ENCODE measurements at places on chromosomes 11 and 22. TPM values are rescaled to one million over a fixed set of nuclear protein-coding genes. Genes with fewer than 3 reads are reported as not detected.

KDM4D gene
- 0.52 TPM for total RNA-seq

CD248 gene
- 10.0 TPM for total RNA-seq

PANX3 gene
- total RNA-seq: not detected

ANGPTL5 gene
- 0.23 TPM for total RNA-seq

APOA5 gene
- total RNA-seq: not detected

PHETA2 gene
- 15.4 TPM for total RNA-seq

AKIP1 gene
- total RNA-seq: 27.1 TPM

INPPL1 gene
- total RNA-seq: 146 TPM

SLC6A5 gene
- not detected for total RNA-seq

OR52E8 gene
- not detected for total RNA-seq

CARD18 gene
- total RNA-seq: not detected

ZNF214 gene
- total RNA-seq: 3.7 TPM

CNTN5 gene
- not detected for total RNA-seq

ABCC8 gene
- 4.7 TPM for total RNA-seq

CCDC87 gene
- 0.26 TPM for total RNA-seq

GDPD4 gene
- not detected for total RNA-seq

DNA sequence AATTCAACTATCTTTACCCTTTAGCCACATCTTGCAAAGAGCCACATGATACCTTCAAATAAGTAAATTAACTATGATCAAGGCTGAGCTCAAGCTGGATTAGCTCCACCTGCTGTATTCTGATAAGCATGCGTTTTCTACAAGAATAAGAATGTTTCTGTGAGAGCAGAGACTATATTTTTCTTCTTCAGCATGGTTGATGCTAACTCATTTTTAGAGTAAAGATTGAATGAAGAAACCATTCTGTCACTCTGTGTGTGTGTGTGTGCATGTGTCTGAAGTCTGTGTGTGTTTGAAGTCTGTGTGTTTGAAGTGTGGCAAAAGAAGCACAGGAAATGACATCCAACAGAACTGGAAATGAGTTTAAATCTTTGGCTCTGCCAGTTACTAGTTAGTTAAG lies 12.0 kb upstream of the LAYN start:
- H3K4me1 ChIP-seq: no peaks in the 10 kb centered on the region
- H3K4me3 ChIP-seq: no peak overlapping the region
- H3K36me3 ChIP-seq: no peaks in the 10 kb centered on the region
- H3K27ac ChIP-seq: no peak overlapping the region
- DNase-seq: no peak
- no peaks in the 10 kb centered on the region for H3K27me3 ChIP-seq

GRCh38 chr11:1650034-1650917 lies 20.7 kb downstream of the KRTAP5-5 start:
- H3K4me3 ChIP-seq: no peak overlapping the region
- no peak overlapping the region for H3K27ac ChIP-seq
- no peak for DNase-seq

DNA sequence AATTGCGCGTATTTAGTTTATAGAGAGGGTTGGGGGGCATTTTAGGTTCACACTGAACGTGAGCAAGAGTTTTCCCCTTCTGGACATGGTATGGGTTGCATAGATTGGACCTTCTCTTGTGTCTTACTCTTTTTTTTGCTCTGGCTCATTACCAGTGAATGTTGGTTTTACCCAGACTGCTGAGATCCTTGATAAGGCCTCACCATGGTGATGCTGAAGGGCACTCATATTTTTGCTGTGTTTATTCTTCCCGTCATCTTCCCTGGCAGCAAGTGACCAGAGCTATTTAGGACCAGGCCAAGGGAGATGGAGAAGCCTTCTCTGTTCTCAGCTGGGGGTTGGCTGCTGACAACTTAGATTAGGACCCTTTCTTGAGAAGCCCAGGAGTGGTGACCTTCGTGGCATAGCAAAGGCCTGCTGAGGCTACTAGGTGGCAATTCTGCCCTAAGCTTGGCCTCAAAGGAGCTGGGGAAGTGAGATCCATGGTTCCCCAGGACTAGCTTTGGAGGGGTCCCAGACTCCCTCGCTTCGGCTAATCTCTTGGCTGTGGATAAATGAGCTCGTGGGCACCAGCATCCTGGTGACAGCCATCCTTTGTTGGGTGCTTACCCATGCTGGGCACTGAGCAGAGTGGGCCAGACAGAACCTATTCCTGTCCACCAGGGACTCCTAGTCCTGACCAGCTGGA lies 47.3 kb downstream of the GRIK4 start:
- H3K36me3 ChIP-seq: no peaks in the 10 kb centered on the region
- H3K27me3 ChIP-seq: no peaks in the 10 kb centered on the region
- H3K4me1 ChIP-seq: no peaks in the 10 kb centered on the region

GRCh38 chr22:23001463-23001862 lies 68.9 kb upstream of the GNAZ start:
- no peaks in the 10 kb centered on the region for H3K27me3 ChIP-seq
- DNase-seq: no peak
- H3K27ac ChIP-seq: no peak overlapping the region
- no peaks in the 10 kb centered on the region for H3K4me1 ChIP-seq
- no peak overlapping the region for H3K4me3 ChIP-seq

GRCh38 chr11:72634472-72635095 lies 39.6 kb downstream of the PDE2A start:
- H3K4me1 ChIP-seq: peaks cover 6% of the 10 kb centered on the region
- no peak overlapping the region for H3K27ac ChIP-seq
- DNase-seq: no peak
- no peak overlapping the region for H3K4me3 ChIP-seq

- peaks cover 14% of the 10 kb centered on the region for H3K4me1 ChIP-seq
- H3K4me3 ChIP-seq: peak overlapping the region; percentile 66
- no peaks in the 10 kb centered on the region for H3K27me3 ChIP-seq
- no peaks in the 10 kb centered on the region for H3K36me3 ChIP-seq
These were observed 620 bp upstream of the ANO5 start for GRCh38 chr11:22192289-22192641.

DNA sequence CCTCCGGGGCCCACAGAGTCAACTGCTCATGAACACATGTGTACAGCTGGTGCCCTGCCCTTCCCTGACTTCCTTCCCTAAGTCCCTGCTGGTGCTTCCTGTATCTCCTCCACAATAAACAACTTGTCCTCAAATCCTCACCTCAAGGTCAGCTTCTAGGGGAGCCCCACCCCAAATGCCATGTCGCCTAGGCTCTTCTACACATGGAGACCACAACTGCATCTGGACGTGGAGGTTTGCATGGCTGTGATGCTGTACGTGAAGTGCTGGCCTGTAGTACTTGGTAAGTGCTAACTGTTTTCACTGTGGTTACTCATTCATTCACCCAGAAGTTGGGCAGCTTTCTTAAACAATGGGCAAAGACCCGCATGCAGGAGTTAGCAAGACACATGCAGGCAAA lies 359.5 kb downstream of the SHANK2 start:
- H3K27me3 ChIP-seq: no peaks in the 10 kb centered on the region
- H3K36me3 ChIP-seq: no peaks in the 10 kb centered on the region
- DNase-seq: peak; percentile 16
- no peak overlapping the region for H3K4me3 ChIP-seq
- no peaks in the 10 kb centered on the region for H3K4me1 ChIP-seq

DNA sequence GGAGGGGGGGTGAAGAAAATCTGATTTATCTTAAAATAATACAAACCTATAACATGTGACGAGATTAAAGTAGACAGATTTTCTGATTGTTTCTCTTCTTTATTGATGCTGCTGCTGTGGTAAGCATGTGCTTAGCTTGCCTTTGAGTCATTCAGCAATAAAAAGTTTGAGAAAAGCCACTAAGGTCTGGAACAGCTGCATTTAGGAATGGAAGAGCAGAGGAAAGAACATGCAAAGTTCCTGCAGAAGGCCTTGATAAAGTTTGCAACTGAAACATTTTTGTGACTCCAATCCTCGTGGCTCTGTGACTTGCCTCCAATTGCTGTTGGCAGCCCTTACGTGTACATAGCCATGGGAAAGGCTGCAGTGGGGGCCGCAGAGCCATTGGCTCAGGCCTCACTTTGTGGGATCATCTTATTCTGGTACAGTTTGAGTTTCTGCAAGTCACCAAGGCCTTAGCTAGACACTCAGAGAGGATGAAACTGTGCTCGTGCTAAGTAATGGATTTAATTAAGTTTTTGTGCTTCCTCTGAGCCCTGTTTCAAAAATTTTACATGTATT lies 370.2 kb downstream of the AASDHPPT start:
- H3K4me3 ChIP-seq: no peak overlapping the region
- no peaks in the 10 kb centered on the region for H3K36me3 ChIP-seq
- DNase-seq: no peak
- H3K27me3 ChIP-seq: no peaks in the 10 kb centered on the region
- no peak overlapping the region for H3K27ac ChIP-seq

DNA sequence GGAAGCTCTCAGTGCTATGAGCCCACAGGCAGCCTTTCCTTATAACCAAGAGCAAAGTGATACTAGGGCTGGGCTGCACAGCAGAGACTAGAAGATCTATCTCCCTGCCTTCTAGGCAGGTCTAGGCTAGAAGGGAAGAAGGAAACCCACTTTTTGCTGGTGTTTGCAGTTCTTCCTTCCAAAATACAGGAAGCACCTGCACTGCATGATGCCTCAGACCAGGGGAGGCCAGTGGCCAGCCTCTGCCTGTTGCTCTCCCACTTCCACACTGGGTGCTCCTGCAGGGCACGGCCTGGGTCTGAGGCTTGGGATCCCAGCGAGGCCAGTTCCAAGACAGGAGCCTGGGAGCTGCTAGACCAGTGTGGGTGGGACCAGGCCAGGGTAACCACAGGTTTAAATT lies 6.0 kb upstream of the UCP3 start:
- peaks cover 25% of the 10 kb centered on the region for H3K4me1 ChIP-seq
- no peaks in the 10 kb centered on the region for H3K36me3 ChIP-seq
- H3K4me3 ChIP-seq: no peak overlapping the region

DNA sequence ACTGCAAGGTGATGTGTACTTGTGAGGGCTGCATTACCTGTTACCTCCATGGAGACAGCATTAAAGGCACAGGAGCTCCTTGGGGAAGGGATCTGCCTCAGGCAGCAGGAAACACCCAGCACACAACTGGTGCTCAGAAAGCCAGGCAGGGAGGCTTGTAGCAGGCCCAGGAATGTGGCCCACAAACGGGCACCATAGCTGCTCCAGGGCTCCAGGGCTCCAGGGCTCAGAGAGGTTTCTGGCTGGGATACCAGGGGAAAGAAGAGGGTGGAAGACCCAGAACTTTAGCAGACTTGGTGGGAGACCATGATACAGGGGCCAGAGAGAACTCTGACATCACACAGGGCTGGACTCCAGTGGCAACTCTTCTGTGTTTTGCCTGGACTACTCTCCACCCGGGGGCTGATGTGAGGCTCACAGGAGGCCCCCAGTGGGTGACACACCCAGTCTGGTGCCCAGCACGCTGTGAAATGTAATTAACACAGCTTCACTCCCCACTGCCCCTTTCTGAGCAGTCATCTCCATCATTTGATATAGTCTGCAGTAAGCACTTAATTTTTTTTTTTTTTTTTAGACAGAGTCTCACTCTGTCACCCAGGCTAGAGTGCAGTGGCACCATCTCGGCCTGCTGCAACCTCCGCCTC lies 14.7 kb upstream of the SULT4A1 start:
- H3K4me1 ChIP-seq: no peaks in the 10 kb centered on the region
- H3K27me3 ChIP-seq: peaks cover 14% of the 10 kb centered on the region
- peak; percentile 22 for DNase-seq
- no peak overlapping the region for H3K4me3 ChIP-seq
- H3K27ac ChIP-seq: no peak overlapping the region
- no peaks in the 10 kb centered on the region for H3K36me3 ChIP-seq

GRCh38 chr11:133176748-133177147 lies 355.6 kb downstream of the OPCML start:
- H3K27me3 ChIP-seq: no peaks in the 10 kb centered on the region
- H3K4me3 ChIP-seq: no peak overlapping the region
- no peak overlapping the region for H3K27ac ChIP-seq
- DNase-seq: no peak

DNA sequence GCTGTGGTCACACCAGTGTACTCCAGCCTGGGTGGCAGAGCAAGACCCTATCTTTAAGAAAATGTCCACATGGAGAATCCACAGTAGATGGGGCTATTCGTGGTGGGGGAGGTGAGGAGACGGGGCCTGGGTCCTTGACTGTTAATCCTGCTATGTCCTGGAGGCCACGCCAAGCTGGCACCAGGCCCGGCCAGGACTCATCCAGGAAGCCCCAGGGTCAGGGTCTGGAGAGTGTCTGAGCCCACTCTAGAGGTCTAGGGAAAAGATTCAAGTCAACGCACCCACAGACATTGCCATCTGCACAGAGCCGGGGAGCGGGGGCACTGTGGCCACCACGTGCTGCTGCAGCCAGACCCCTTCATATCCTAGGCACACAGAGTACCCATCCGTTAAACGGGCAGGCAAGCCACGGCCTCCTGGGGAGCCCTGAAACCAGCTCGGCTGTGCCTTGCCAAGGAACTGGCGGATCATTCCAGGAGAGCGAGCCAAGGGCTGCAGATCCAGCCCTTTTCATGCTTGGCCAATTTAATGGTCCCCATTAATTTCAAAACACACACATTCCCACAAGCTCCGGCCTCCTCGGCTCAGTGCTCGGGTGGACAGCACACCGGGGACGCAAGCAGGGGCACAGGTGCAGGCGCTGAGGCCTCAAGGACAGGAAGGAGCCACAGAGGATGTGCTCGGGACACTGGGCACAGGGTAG lies 24.7 kb downstream of the MACROD1 start:
- DNase-seq: no peak
- H3K4me3 ChIP-seq: no peak overlapping the region
- H3K27ac ChIP-seq: no peak overlapping the region
- H3K27me3 ChIP-seq: no peaks in the 10 kb centered on the region
- H3K36me3 ChIP-seq: no peaks in the 10 kb centered on the region

DNA sequence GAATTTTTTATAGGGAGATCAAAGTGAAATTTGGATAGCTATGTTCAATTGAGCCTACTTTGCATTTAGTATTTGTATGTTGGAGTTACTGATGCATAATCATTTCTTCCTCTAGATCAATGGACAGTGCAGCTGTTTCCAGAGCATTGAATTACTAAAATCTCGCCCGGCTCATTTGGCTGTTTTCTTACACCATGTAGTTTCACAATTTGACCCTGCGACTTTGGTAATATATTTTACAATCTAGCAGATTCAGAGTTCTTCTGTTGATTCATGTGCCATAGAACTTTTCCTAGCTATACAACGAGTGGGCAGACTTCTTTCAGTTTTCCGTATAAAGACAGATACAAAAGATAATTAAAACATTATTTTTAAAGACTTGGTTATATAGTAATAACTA lies 70.0 kb upstream of the GRIK4 start:
- H3K27ac ChIP-seq: no peak overlapping the region
- no peak overlapping the region for H3K4me3 ChIP-seq
- H3K36me3 ChIP-seq: peaks cover 82% of the 10 kb centered on the region
